ENCODE measurements at places on chromosomes 5 and 9.

DNA sequence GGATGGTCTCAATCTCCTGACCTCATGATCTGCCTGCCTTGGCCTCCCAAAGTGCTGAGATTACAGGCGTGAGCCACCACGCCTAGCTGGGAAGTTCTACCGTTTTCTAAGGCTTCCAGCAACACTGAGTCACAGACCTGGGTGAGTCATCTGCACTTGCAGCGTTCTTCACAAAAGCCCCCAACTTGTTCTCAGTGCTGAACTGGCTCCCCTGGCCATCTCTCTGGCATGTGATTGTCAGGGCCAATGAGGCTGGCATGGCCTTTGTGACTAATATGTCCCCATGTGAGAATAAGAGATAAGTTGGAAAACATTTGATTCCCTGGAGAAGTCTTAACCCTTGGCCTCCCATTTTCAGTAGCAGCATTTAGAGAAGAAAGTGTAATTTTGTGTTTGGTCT, 124.4 kb downstream of the WDR41 start:
- no peak for DNase-seq

DNA sequence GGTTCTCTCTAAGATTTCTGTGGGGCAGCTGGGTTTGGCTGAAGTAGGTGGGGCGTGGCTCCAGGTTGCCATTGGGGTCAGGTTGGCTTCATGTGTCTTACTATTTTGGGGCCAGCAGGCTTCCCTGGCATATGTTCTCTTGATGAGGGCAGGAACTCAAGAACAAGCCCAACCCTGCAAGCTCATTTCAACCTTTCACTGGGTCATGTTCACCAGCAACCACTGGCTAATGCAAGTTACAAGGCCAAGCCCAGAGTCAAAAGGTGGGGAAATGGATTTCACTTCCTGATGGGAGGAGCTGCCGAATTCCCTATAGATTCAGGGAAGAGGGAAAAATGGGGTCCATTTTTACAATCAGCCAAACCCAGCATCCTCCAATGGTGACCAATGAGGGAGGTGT, 34.0 kb upstream of the HAND1 start:
- no peak for DNase-seq

- no peak for DNase-seq
Observed at GRCh38 chr9:77616191-77616590, 31.9 kb downstream of the GNA14 start.

- DNase-seq, result no peak
Observed at GRCh38 chr9:101307524-101308213, 77.1 kb downstream of the BAAT start.

GRCh38 chr5:90473396-90474234, 956 bp downstream of the MBLAC2 start:
- DNase-seq, result no peak

Measured in GM12891 (cell line).